ENCODE measurements at places on chromosomes 5 and 9.

DNA sequence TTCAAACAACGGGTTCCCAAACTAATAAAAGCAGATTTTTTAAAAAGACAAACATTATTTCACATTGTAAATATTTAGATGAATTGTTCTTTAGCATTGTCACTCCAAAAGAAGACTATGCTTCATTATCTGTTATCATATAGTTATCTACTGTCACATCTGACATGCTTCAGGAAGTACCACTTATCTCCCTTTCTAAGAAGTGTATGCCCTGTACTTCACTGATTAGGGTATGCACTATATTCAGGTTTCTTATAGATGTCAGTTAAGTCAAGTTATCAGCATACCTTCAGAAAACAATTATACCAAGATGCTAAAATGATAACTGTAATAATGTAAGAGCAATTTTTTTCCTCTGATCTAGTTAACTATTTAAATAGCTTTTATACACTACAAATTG, 40.4 kb downstream of the LMBRD2 start:
- no peak for DNase-seq

GRCh38 chr9:14068690-14069089, 245.3 kb downstream of the NFIB start:
- DNase-seq = no peak

GRCh38 chr5:2699231-2699630, 52.2 kb downstream of the IRX2 start:
- no peak for DNase-seq

GRCh38 chr9:34106110-34106509, 20.4 kb downstream of the DCAF12 start:
- no peak for DNase-seq

GRCh38 chr9:21383627-21384026, 1.6 kb downstream of the IFNA2 start:
- DNase-seq = no peak

- no peak for DNase-seq
Observed at GRCh38 chr9:80485420-80486250, 913.9 kb downstream of the TLE4 start.

DNA sequence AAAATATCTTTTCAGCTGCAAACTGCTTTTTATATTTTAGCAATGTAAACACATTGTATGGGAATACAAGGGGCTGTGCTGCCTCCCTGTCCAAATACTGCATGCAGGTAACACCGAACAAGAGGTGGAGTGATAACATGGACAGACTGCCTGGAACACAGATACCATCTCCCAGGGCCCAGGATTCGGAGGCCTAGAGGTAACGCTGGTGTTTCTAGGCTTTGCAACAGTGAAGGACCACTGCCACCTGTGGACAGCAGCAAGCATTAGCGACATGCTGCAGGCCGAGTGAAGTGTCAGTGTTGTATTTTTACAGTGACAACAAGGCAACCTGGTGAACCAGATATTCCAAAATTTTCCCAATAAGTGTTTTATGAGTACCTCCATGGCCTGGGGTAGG, 379.1 kb downstream of the DMRT2 start:
- DNase-seq = peak; percentile 72

DNA sequence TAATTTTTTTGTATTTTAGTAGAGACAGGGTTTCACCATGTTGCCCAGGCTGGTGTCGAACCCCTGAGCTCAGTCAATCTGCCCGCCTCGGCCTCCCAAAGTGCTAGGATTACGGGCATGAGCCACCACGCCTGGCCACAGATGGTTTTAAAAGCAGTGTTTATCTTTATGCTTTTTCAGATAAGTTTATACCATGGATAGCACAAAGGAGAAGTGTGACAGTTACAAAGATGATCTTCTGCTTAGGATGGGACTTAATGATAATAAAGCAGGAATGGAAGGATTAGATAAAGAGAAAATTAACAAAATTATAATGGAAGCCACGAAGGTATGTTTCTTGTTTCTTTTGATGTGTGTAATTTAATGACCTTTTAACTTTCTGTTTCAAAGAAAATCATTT, 35.1 kb downstream of the POLK start:
- DNase-seq = no peak

GRCh38 chr9:14627513-14627912, 65.7 kb downstream of the ZDHHC21 start:
- DNase-seq = no peak

DNA sequence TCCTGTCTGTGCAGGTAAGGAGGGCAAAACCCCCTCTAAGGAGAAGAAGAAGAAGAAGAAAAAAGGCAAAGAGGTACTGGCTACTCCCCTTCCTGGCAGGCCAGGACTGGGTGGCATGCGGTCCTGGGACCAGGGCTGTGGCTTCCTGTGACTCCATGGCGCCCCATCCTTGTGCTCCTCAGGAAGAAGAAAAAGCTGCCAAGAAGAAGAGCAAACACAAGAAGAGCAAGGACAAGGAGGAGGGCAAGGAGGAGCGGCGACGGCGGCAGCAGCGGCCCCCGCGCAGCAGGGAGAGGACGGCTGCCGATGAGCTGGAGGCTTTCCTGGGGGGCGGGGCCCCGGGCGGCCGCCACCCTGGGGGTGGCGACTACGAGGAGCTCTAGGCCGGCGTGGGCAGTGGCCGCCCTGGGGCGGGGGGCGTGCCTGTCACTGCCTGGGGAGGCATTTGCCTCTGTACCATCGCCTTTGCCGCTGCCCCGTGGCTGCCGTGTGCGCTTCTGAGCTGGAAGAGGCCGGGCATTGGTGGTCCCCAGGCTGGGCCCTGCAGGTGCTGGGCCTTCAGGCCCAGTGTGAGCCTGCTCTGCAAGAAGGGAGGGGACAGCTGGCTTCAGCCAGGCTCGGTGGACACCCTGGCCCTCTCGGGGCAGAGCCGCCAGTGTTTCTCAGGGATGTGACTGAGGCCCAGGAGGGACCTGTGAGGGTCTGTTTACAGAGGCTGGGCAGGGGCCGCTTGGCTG, 2.0 kb upstream of the AJM1 start:
- DNase-seq = no peak

DNA sequence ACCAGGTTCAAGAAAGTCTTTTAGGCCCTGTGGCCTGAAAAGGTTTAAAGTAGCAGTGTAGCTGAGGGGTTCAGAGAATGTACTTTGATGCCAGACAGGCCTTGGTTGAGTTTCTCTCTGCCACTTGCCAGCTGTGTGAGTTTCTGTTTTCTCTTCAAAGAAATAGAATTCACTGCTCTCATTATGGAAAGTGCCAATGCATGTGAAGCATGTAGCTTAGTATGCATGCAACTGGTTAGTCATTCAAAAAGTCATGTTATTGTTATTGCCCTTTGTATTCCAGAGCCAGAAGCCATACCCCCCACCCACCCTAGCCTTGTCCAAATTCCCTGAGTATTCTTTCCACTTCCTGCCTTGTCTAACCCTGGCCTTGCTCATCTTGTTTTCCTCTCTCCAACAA, 101.7 kb downstream of the ADRB2 start:
- DNase-seq = peak; percentile 4

GRCh38 chr5:58262226-58262625, 197.7 kb downstream of the PLK2 start:
- DNase-seq = no peak

DNA sequence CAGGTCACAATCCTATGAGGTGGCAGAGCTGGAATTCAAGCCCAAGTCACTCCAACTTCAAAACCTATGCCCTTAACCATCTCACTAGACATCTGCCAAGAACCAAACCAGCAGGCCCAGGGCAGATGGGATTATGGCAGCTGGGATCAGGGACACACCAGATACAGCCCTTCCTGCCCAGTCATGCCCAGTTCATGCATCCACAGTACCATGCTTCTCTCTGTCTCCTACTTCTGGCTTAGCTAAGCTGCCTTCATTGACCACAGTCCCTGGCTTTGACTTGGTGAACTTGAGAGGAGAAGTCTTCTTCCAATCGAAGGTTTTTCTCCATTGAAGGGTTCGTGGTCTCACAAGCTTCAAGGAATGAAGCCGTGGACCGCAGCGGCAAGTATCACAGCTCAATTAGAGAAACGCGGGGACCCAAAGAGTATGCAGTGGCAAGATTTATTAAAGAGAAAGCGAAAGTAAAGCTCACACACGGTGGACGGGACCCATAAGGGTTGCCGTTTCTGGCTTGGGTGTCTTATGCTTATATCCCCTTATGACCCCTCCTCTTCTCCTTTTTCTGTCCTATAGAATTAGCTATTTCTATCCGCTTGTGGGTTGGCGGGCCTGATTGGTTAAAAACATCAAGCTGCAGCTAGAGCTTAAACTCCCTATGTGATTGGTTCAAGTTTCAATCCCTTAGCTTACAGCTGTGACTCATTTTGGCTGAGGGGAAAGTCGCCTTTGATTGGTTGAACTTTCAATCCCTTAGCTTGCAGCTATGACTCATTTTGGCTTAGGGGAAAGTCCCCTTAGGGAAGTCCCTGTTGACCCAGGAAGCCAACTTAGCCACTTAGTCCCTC, 101.2 kb downstream of the TRIM36 start:
- DNase-seq = no peak

GRCh38 chr9:4970970-4971641, 14.0 kb upstream of the JAK2 start:
- DNase-seq = no peak

- no peak for DNase-seq
Observed at GRCh38 chr5:79418276-79418675, 95.7 kb downstream of the HOMER1 start.

- DNase-seq = no peak
Observed at GRCh38 chr5:143217065-143217803, 186.3 kb downstream of the NR3C1 start.

- no peak for DNase-seq
Observed at GRCh38 chr9:13491493-13492424, 212.3 kb upstream of the MPDZ start.

DNA sequence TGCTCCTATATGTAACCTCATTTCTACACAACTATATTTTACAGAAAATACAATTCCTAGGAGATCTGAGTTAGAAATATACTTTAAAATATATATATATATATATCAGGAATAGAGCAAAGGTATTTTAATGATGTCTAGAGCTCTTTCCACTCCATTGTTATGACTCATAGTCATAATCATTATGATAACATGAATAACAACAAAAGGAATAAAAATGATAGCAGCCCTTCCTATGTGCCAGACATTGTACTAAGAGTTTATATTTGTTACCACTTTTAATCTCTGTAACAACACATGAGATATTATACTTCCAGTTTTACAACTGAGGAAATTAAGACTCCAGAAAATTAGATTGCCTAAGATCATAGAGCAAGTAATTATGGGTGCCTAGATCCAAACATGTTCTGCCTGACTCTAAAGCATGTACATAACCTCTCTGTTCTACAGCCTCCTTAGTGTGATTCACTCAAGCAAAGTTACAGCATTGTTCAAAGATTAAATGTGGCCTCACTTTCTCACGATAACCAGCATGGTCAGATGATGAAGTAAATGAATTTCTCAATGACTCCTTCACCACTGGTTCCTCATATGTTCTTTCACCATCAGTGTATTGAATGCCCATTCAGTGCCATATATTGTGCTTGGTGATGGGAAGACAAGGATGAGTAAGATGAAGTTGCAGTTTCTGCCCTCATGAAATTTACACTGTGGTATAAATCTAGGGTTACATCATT, 452.1 kb downstream of the EFNA5 start:
- no peak for DNase-seq

GRCh38 chr5:44266882-44267576, 122.2 kb downstream of the FGF10 start:
- no peak for DNase-seq
